Spleen (tissue), 13 donors: ENCODE measurements at places on chromosomes 7 and 10. TPM values are rescaled to one million over a fixed set of nuclear protein-coding genes. Genes with fewer than 3 reads are reported as not detected.

- no peaks in the 10 kb centered on the region for H3K36me3 ChIP-seq
- no peak overlapping the region for H3K4me3 ChIP-seq
- no peak for DNase-seq
- H3K4me1 ChIP-seq = no peaks in the 10 kb centered on the region
- no peaks in the 10 kb centered on the region for H3K27me3 ChIP-seq
Measured at GRCh38 chr7:70093205-70093904, 495.1 kb downstream of the AUTS2 start.

Gene HOXA7
- total RNA-seq = 3.6 TPM

Gene CHRM2
- not detected for total RNA-seq

DNA sequence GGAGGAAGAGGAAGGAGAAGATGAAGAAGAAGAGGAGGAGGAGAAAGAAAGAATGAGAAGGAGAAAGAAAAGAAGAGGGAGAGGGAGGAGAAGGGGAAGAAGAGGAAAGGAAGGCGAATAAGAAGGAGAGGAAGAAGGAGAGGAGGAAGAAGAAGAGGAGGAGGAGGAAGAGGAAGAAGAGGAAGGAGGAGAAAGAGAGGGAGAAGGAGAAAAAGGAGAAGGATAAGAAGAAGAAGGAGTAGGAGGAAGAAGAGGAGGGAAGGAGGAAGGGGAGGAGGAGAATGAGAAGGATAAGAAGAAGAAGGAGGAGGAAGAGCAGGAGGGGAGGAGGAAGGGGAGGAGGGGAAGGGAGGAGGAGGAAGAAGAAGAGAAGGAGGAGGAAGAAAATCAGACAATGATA lies 149.2 kb upstream of the LYZL2 start:
- H3K4me1 ChIP-seq = peaks cover 7% of the 10 kb centered on the region
- H3K27ac ChIP-seq = no peak overlapping the region
- no peaks in the 10 kb centered on the region for H3K36me3 ChIP-seq
- H3K27me3 ChIP-seq = no peaks in the 10 kb centered on the region
- no peak for DNase-seq

Gene PNLIP
- total RNA-seq = 1.2 TPM

DNA sequence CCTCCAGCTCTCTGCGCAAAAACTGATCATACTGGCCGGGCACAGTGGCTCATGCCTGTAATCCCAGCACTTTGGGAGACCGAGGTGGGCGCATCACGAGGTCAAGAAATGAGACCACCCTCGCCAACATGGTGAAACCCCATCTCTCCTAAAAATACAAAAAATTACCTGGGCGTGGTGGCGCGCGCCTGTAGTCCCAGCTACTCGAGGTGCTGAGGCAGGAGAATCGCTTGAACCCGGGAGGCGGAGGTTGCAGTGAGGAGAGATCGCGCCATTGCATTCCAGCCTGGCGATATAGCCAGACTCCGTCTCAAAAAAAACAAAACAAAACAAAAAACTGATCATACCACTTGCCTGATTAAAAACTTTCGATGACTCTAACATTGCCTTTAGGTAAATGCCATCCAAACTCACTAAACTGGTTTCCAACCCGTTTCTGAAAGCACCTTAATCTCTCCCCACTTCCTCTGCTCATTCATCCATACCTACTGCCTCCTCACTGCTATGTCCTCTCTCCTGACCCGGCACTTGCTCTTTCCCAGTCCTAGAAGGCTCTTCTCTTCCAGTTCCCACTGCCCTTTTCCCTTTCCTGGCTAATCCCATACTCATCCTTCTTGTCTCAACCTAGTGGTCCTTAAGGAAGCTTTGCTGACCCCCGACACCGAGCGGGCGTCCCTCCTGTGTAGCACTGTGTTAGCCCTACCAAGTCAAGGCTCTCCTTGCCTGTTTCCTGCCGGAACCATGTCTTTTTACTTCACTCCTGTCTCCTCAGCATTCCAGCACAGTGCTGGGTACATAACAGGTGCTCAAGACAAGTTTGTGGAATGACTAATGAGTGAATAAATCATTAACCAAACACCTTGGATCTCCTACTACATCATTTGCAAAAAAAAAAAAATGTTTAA lies 686 bp upstream of the MIOS start:
- peak overlapping the region; percentile 97 for H3K27ac ChIP-seq
- no peaks in the 10 kb centered on the region for H3K27me3 ChIP-seq
- H3K36me3 ChIP-seq = no peaks in the 10 kb centered on the region
- peaks cover 27% of the 10 kb centered on the region for H3K4me1 ChIP-seq
